CD14-positive monocyte (primary cell): ENCODE measurements at places on chromosomes 3 and 15.

- peaks cover 3% of the 10 kb centered on the region for H3K4me1 ChIP-seq
- DNase-seq, result no peak
- H3K36me3 ChIP-seq, result peaks cover 16% of the 10 kb centered on the region
- no peaks in the 10 kb centered on the region for H3K27me3 ChIP-seq
- H3K4me3 ChIP-seq, result no peak overlapping the region
These were observed 5.0 kb upstream of the PRRT3 start for GRCh38 chr3:9957214-9957613.

- no peaks in the 10 kb centered on the region for H3K36me3 ChIP-seq
- H3K27ac ChIP-seq, result no peak overlapping the region
- DNase-seq, result peak; percentile 47
- no peak overlapping the region for H3K4me3 ChIP-seq
- no peaks in the 10 kb centered on the region for H3K27me3 ChIP-seq
These were observed 24.5 kb upstream of the RAD18 start for GRCh38 chr3:8987645-8988383.

GRCh38 chr3:71863563-71864190 lies 78.7 kb upstream of the PROK2 start:
- DNase-seq, result no peak
- H3K27ac ChIP-seq, result no peak overlapping the region
- H3K4me1 ChIP-seq, result peaks cover 3% of the 10 kb centered on the region
- H3K36me3 ChIP-seq, result no peaks in the 10 kb centered on the region

DNA sequence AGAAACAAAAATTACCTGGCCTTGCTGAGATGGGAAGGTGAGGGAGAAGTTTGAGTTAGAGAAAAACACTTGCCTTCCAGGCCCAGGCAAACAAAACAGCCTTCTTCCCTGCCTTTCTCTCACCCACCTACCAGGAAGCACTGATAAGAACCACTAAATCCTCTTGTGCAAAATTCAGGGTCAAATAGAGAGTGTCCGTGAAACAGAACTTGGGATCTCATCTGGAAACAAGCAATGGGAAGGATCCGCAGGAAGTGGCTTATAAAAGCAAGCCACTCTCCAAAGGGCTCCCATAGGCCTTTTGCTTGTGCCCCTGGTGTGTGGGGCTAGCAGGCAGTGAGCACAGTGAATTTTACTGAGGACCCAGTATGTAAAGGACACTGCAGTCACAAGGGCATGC lies 11.0 kb downstream of the ADAMTS9 start:
- no peaks in the 10 kb centered on the region for H3K36me3 ChIP-seq
- no peak overlapping the region for H3K4me3 ChIP-seq
- no peak overlapping the region for H3K27ac ChIP-seq
- H3K27me3 ChIP-seq, result no peaks in the 10 kb centered on the region
- no peak for DNase-seq
- no peaks in the 10 kb centered on the region for H3K4me1 ChIP-seq

DNA sequence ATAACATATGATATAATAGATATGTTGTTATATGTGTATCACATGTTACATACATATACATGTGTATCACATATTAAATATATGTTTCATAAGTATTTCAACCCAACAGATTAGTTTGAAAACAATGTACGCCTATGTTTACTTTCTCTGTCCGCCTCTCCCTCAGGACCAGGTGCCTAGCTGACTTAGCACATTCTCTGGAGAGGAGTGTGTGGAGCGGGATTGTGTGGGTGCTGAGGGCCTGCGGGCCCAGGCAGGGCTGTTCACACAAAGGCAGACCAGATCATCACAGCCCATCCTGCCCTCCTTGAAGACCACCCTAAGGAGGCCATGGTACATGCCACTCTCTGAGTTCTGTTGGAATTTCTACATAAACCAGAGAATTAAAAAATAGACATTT lies 81.0 kb downstream of the PLXNA1 start:
- no peaks in the 10 kb centered on the region for H3K4me1 ChIP-seq
- H3K36me3 ChIP-seq, result no peaks in the 10 kb centered on the region
- no peak overlapping the region for H3K4me3 ChIP-seq
- H3K27me3 ChIP-seq, result no peaks in the 10 kb centered on the region
- DNase-seq, result no peak

DNA sequence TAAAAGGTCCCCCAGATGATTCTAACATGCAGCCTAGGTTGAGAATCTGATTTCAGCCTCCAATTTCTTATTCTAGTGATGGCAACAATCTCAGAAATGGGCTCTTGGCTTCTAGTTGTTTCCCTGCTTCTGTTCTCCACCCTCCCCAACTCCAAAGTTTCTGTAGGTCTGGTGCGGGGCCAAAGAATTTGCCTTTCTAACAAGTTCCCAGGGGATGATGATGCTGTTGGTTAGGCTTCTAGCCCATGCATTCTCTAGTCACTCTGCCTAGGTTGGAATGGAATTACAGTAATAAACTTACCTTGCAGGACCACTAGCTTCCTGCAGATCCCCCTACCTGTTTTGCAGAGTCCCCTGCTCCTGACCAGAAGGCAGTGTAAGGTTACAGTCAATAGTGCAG lies 103.2 kb upstream of the PPP2R3A start:
- no peaks in the 10 kb centered on the region for H3K4me1 ChIP-seq
- no peaks in the 10 kb centered on the region for H3K27me3 ChIP-seq
- no peak overlapping the region for H3K4me3 ChIP-seq
- no peak overlapping the region for H3K27ac ChIP-seq
- H3K36me3 ChIP-seq, result no peaks in the 10 kb centered on the region

GRCh38 chr15:58487041-58487723 lies 55.4 kb downstream of the LIPC start:
- peaks cover 32% of the 10 kb centered on the region for H3K4me1 ChIP-seq
- no peak for DNase-seq
- no peak overlapping the region for H3K4me3 ChIP-seq
- H3K36me3 ChIP-seq, result no peaks in the 10 kb centered on the region

- DNase-seq, result no peak
- H3K4me3 ChIP-seq, result no peak overlapping the region
- no peak overlapping the region for H3K27ac ChIP-seq
- no peaks in the 10 kb centered on the region for H3K36me3 ChIP-seq
These were observed 601.0 kb upstream of the ADAMTS9 start for GRCh38 chr3:65288776-65289175.

GRCh38 chr15:67130166-67130565 lies 64.8 kb downstream of the SMAD3 start:
- DNase-seq, result no peak
- no peaks in the 10 kb centered on the region for H3K36me3 ChIP-seq
- H3K27ac ChIP-seq, result no peak overlapping the region
- H3K4me3 ChIP-seq, result no peak overlapping the region

DNA sequence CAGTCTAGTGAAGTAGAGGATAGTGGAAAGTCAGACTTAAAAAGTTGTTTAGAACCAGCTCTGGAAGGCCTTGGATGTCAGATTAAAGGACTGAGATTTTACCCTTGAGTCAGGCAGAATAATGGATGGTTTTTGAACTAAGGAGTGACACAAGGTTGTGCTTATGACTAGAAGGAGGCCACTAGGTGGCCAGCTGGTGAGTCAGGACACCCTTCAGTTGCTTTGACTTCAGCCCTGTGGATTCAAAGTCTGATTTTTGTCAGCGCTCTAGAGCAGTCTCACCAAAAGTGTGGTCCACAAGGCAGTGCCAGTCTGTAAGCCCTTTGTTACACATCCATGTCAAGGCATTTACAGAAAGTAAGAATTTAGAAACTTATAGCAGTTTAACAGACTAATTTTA lies 3.8 kb upstream of the GABPB1 start:
- H3K27ac ChIP-seq, result peak overlapping the region; percentile 37
- DNase-seq, result peak; percentile 60
- H3K27me3 ChIP-seq, result no peaks in the 10 kb centered on the region
- H3K4me1 ChIP-seq, result peaks cover 19% of the 10 kb centered on the region

GRCh38 chr15:65027593-65027992 lies 1.8 kb downstream of the MTFMT start:
- peaks cover 9% of the 10 kb centered on the region for H3K27me3 ChIP-seq
- H3K36me3 ChIP-seq, result peaks cover 25% of the 10 kb centered on the region
- DNase-seq, result peak; percentile 27

- no peak overlapping the region for H3K27ac ChIP-seq
- no peak for DNase-seq
These were observed 25.6 kb upstream of the TCF12 start for GRCh38 chr15:56892659-56893363.

DNA sequence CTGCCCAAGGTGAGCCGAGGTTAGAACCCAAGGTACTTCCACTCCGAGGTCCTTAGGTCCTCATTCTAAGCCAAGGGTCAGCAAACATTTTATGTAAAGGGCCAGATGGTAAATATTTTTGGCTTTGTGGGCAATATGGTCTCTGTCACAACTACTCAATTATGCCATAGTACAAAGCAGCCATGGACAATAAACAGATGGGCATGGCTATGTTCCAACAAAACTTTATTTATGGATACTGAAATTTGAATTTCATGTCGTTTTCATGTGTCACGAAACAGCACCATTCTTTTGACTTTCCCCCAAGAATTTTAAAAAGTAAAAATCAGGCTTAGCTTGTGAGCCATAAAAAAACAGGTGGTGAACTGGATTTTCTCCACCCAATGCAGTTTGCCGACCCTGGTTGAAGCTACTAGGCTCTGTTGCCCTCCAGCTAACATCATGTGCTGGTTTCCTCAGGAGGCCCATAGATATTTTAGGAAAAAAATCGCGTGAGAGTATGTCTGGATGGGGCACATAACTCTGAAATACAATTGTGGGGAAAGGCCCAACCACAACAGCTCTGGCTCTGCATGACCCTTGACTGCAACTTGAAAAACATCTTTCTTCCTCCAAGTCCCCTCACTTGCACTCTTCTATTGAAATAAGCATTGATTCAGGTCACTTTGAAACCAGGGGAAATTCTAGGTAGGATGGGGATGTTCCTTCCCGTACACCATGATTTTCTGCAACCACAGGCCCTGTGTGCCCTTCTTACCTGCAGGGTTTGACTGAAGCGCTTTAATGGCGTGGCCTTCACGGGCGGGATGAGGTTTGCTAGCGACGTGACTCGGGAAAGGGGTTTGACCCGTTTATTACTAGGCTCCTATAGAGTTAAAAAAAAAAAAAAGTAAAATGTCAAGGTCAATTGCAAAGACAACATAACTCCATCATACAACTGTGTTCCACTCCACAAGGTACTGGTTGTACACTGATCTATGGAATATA lies 28.5 kb downstream of the ARHGEF3 start:
- peaks cover 23% of the 10 kb centered on the region for H3K36me3 ChIP-seq
- H3K27ac ChIP-seq, result peak overlapping the region; percentile 32
- H3K4me3 ChIP-seq, result no peak overlapping the region

DNA sequence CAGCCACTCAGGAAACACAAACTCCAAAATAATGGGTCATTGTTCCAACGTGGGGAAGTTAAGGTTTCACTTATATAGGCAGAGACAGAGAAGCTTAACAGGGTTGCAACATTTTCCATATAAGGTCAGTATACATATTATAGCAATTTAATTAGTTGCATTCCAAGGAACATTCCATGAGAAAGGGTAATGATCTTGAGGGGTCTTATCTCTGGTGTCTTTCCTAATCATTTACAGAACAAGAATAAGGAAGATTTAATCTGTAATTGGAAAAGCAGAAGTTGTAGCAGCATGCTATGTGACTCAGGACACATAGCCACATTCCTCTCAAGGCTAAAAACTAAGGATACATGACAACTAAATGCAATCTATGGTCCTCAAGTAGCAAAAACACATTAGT lies 4.9 kb downstream of the MNS1 start:
- H3K36me3 ChIP-seq, result no peaks in the 10 kb centered on the region
- no peaks in the 10 kb centered on the region for H3K27me3 ChIP-seq
- no peak overlapping the region for H3K4me3 ChIP-seq
- peaks cover 6% of the 10 kb centered on the region for H3K4me1 ChIP-seq

- H3K36me3 ChIP-seq, result no peaks in the 10 kb centered on the region
- no peak overlapping the region for H3K4me3 ChIP-seq
- no peaks in the 10 kb centered on the region for H3K27me3 ChIP-seq
- no peak for DNase-seq
- peaks cover 70% of the 10 kb centered on the region for H3K4me1 ChIP-seq
These were observed 50.2 kb upstream of the C15orf39 start for GRCh38 chr15:75151214-75152128.

DNA sequence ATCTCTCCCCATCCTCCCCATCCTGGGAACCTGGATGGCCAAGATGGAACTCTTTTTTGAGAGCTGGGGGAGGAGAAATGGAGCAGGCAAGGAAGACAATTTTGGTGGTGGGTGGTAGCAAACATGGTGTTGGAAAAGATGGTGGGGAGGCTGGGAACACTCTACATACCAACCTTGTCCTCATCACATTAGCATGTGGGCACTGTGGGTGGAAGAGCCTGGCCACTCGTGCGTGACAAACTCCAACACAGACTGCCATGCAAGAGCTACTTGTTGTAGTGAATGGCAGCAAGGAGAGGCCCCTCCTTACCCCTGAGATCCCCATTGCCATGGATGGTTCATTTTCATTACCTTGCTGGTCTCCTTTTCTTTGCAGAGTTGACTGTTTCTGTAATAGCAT lies 262.6 kb downstream of the RPLP1 start:
- H3K4me1 ChIP-seq, result peaks cover 64% of the 10 kb centered on the region
- H3K27me3 ChIP-seq, result no peaks in the 10 kb centered on the region
- DNase-seq, result no peak
- H3K4me3 ChIP-seq, result no peak overlapping the region
- H3K27ac ChIP-seq, result no peak overlapping the region
- H3K36me3 ChIP-seq, result no peaks in the 10 kb centered on the region

GRCh38 chr3:57777774-57778173 lies 21.7 kb downstream of the SLMAP start:
- peaks cover 8% of the 10 kb centered on the region for H3K4me1 ChIP-seq
- no peak for DNase-seq
- no peak overlapping the region for H3K4me3 ChIP-seq
- peak overlapping the region; percentile 40 for H3K27ac ChIP-seq
- no peaks in the 10 kb centered on the region for H3K36me3 ChIP-seq
